NCI-H1092 treated with DMSO at 0.1 percent for 48 hours (cell line): ENCODE measurements at places on chromosomes 6 and 20.

DNA sequence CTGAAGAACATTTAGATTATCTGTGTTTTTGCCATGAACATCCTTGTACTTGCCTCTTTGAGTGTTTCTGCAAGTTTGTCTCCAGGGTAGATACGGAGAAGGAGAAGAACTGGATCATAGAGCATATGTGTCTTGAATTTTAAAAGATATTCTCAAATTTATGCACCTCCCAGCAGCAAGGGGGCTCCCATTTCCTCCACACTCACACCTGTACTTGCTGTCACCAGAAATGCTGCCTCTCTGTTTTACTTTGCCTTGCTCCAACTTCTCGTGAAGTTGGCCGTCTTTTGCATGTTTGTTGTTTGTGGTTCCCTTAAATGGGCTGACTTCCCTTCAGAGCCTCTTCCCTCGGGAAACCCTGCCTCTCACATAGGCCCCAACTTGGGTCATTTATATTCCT, 171.0 kb downstream of the TFAP2C start:
- DNase-seq = no peak

DNA sequence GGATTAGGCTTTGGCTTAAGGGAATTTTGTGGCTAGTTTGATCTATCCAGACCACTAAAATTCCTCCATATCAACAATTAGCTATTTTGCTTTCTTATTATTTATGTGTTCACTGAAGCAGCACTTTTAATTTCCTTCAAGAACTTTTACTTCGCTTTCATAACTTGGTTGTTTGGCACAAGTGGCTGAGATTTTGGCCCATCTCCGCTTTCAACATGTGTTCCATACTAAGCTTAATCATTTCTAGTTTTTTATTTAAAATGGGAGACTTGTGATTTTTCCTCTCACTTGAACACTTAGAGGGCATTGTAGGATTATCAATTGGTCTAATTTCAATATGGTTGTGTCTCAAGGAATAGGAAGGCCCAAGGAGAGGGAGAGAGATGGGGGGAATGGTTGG, 102.4 kb upstream of the HSF2 start:
- no peak for DNase-seq

GRCh38 chr6:135990439-135990838, 138.9 kb downstream of the PDE7B start:
- DNase-seq = no peak

- DNase-seq = no peak
These were observed 400.4 kb downstream of the BTBD3 start for GRCh38 chr20:12318043-12318442.
